Stimulated activated CD8-positive, alpha-beta memory T cell treated with anti-CD3 and anti-CD28 coated beads, Interleukin-2, amount 100 ng/mL, for 48 hours (primary cell): ENCODE measurements at places on chromosomes 4 and X.

GRCh38 chr4:152786627-152787026 lies 6.9 kb downstream of the ARFIP1 start:
- no peak for DNase-seq

DNA sequence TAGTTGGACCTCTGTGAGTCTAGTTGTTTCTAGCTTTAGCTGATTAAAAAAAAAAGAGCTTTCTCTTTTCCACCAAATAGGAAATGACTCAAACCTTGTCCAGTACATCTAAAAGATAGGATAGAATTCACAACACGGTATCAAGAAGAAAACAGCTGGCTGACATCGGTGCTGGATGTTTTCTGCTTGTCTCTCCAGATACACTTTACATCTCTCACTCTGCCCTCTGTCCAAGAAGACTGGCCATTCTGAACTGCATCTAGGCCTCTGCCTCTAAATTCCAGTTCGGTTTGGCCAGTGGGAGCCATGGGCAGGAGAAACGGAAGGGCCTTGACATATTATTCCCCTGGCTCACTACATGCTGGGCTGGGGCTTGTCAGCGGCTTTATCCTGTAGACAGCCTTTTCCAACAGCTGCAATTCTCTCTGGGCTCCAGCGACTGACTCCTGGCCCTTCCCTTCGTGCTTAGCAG lies 57.3 kb upstream of the SHISA3 start:
- no peak for DNase-seq

GRCh38 chr4:122622400-122622799 lies 1.5 kb upstream of the IL21 start:
- no peak for DNase-seq

- DNase-seq, result no peak
These were observed 186.0 kb downstream of the MID1IP1 start for GRCh38 chrX:38987198-38987651.

DNA sequence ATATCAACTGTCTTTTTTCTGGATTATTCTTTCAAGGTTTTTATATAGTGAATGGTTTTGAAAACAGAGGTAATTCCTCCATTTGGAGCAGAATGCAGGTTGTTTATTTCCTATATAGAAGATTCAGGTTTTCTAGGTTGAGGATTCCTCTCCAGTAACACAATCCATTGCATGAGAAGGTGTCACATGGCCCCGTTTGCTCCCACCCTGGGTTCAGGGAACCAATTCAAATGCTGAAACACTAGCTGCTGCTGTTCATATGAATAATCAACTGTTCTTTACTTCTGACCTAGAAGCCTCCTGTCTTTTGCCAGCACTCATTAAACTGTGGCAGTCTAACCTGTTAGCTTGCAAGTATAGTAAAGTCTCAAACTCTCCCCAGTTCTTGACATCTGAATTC lies 1316.9 kb upstream of the TENM3 start:
- DNase-seq, result no peak

GRCh38 chr4:174763454-174764104 lies 65.5 kb downstream of the GLRA3 start:
- no peak for DNase-seq

GRCh38 chr4:8005814-8006215 lies 66.2 kb upstream of the AFAP1 start:
- DNase-seq, result no peak
